HFFc6 (cell line): ENCODE measurements at places on chromosomes 6 and 20. TPM values are rescaled to one million over a fixed set of nuclear protein-coding genes. Genes with fewer than 3 reads are reported as not detected.
A peak's percentile ranks its signal among the peaks of the same experiment; 100 is the strongest.

The KCNK15 gene
- total RNA-seq, result 0.18 to 0.31 TPM in 2 of 3 replicates, not detected in the other

DNA sequence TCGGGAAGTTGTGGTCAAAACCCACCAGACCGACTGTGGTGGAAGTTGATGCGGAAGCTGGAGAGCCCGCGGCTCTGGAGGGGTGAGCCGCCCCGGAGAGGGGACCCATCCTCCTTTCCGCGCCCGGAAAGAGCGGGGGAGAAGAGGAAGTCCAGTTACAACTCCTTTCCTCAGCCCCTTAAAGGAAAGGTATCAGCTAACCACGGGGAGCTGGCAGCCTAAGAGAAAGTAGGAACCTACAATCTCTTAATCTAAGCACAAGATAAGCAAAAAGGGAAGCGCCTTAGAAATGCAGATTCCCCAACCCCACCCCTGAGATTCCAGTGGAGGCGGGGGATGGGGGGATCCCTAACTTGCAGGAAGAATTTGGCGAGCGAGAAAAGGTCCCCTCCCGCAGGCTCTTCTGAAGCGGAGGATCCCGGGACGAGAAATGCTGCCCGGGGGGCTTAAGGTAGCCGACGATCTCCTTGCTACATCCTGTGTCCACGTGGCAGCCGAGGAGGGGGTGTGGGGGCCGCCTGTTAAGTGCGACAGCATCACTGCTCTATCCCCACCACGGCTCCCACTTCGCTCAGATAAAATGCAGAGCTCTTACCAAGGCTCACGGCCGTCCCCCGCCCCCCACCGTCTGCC is 87.5 kb downstream of the ZFP64 start:
- H3K4me1 ChIP-seq, result peaks cover 18% of the 10 kb centered on the region
- peak overlapping the region; percentile 98 for H3K4me3 ChIP-seq
- H3K36me3 ChIP-seq, result peaks cover 6% of the 10 kb centered on the region
- DNase-seq, result no peak

- DNase-seq, result no peak
- peaks cover 26% of the 10 kb centered on the region for H3K27me3 ChIP-seq
- H3K36me3 ChIP-seq, result no peaks in the 10 kb centered on the region
- H3K4me3 ChIP-seq, result no peak overlapping the region
- no peak overlapping the region for H3K27ac ChIP-seq
- H3K4me1 ChIP-seq, result peaks cover 9% of the 10 kb centered on the region
Measured at GRCh38 chr6:44537306-44538049, 150.0 kb downstream of the CDC5L start.

- H3K4me1 ChIP-seq, result peaks cover 17% of the 10 kb centered on the region
- H3K4me3 ChIP-seq, result peak overlapping the region; percentile 94
- no peak for DNase-seq
- peaks cover 3% of the 10 kb centered on the region; the same call in 1 of the 2 replicates for H3K27me3 ChIP-seq
- H3K27ac ChIP-seq, result peak overlapping the region; percentile 86
Measured at GRCh38 chr20:347317-347639, 367 bp downstream of the NRSN2 start.

DNA sequence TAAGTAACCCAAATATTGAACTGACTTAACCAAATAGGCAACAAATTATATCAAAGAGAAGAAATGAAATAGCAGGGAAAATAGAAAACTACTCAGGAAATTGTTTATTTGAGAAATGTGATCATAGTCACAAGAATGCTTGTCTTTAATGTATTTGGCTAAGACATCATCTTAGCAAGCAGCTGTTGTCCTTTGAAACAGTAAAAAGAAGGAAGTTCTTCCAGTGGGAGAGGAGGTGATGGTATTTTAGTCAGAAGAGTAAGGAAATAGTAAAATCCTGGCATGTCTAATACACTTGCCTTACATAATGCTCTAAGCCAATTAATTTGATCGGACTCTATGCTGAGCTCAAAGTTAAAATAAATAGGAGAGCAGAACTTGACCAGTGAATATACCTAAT is 126.5 kb downstream of the EPM2A start:
- no peak overlapping the region for H3K27ac ChIP-seq
- H3K36me3 ChIP-seq, result no peaks in the 10 kb centered on the region
- H3K4me3 ChIP-seq, result no peak overlapping the region

GRCh38 chr20:57408536-57409233 is 17.5 kb downstream of the RBM38 start:
- peaks cover 10% of the 10 kb centered on the region for H3K27me3 ChIP-seq
- H3K36me3 ChIP-seq, result no peaks in the 10 kb centered on the region
- no peak for DNase-seq
- H3K4me1 ChIP-seq, result no peaks in the 10 kb centered on the region
